GM19239 (cell line): ENCODE measurements at places on chromosomes 11 and 22.

DNA sequence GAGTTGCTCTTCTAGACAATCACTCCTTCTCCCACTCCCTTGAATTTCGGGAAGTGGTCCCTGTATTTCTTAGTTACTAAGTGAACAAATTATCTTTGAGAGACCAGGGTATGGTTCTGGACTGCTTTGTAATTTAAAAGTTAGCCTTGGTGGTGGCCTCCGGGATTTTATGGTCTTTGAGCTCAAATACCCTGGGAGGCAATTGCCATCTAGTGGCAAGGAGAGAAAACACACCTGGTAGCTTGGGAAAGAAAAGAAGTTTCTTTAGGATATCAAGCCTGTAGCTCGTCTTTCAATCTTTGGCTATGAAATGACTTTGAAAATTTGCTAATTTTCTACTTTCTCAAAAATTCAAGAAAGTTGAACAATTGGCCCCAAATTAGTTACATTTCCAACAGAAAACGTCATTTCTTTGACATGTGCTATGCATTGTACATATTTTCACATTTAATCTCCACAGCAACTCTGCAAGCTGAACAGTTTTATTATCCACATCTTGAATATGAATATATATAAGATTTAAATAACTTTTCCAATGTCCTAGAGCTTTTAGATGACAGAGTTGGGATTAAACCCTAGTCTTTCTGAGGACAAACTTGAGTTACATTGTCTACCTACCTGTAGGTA, 39.1 kb downstream of the MMP27 start:
- DNase-seq, result peak; percentile 14

GRCh38 chr11:76629853-76630599, 40.5 kb downstream of the LRRC32 start:
- no peak for DNase-seq

GRCh38 chr22:39233710-39234471, 10.9 kb downstream of the PDGFB start:
- DNase-seq, result no peak

GRCh38 chr11:75351541-75351790, at the start of gene ARRB1:
Gene ARRB1 (minus strand): TSS chr11:75351661. CDS start chr11:75351607, 54 bp downstream.
- DNase-seq, result no peak

DNA sequence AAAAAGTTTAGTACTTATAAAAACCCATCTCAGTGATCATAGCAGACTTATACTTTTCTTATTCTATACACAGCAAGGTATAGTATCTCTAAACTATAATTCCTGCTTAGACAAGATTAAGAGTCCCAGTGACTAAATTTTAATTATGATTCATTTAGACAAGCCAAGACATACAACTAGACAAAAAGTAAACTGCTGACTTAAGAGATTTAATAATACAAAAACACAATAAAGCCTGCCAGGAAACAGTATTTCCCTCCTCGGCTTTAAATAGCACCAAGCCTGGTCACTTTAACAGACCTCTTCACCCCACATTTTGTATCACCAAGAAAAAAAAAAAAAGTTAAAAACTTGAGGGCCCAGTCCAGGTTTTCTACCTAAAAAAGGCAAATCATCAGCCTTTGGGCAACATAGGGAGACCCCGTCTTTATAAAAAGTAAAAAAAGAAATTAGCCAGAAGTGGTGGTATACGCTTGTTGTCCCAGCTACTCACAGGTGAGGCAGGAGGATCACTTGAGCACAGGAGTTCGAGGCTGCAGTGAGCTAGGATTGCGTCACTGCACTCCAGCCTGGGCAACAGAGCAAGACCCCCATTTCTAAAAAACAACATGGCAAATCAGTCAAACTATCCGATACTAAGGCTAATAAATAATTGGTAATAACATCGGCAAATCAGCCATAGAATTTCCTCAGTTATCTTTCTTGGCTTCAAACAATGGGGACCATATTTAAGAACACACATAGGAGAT, 53.8 kb downstream of the SIK3 start:
- no peak for DNase-seq

- DNase-seq, result no peak
Observed at GRCh38 chr11:130070846-130071200, 1.1 kb downstream of the APLP2 start.

DNA sequence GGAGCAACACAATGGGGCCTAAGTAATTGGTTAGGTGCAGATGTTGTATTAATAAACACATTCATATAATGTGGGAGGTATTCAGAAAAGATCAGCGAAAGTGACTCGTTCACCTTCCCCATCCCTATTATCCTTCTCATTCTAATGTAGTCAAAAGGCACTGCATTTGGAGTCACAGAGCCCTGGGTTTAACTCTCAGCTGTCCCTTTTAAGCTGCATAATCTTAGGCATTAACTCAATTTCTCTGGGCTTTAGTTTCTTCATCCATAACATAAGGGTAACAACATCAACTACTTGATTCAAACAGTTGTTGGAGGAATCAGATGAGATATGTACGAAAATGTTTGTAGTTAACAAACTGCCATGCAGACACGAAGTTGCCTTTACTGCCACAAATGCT, 187.6 kb upstream of the PITPNB start:
- no peak for DNase-seq
